ENCODE measurements at places on chromosomes 11 and 22.

DNA sequence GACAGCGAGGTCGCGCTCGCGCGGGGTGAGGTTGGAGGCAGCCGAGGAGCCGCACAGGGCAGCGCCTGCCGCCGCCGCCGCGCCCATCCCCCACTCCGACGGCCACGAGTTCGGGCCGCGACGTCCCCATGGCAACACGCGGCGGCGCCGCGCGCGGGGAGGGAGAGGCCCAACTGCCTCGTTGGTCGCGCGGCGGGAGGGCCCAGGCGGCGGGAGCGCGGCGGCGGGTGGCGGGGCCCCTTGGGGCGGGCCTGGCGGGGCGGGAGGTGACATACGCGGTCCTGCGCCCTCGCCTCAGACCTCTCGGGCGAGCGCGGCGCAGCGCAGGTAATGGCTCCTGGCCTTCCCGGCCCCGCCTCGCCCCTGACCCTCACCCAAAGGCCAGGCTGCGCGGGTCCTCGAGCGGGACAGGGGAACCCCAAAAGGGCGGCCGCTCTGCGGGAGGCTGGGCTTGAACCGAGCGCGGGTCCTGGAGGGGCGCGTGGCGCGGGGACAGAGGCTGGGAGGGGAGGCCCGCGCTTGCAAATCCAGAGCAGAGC, at the start of gene DEUP1:
TSS of gene DEUP1 (plus strand) at position 297 of the 539 bp plus-strand sequence. CDS start 1,518 bp downstream, outside the sequence.
- DNase-seq: no peak

GRCh38 chr22:21714786-21715185, 20.8 kb downstream of the YPEL1 start:
- no peak for DNase-seq

DNA sequence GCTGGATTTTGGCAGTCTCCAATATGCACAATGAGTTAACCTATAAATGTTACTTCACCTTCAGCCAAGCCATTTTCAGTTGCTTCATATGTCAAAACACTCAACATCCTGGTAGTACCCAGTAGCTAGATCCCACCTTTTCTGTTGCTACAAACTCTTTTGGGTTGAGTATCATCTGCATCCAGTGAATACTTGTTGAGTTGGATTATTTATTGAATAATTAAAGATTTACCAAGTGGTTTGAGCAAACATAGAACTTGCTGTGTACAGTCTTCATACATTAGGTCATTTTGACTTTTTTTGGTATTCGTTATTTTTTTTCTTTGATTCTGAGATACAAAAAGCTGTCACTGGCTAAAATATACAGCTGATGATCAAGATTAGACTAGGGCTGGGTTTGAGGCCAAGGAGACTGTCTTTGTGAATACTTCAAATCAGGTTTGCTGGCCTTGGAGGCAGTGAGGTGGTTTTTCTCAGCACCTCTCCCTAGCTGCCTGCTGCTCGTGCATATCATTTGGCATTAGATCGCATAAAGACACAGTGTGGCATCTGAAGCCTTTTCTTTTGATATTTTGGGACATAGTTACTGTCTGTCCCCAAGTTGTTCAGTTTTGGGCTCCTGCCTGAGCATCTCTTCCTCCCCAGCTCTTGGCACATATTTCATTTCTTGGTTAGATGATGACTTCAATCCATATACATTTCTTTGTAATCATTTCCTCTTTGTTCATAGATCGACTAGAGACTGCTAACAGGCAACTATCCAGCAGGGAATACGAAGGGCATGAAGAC, 62.8 kb downstream of the AMOTL1 start:
- no peak for DNase-seq

- DNase-seq: no peak
These were observed 304.1 kb upstream of the PITPNB start for GRCh38 chr22:28222976-28223745.

- DNase-seq: no peak
These were observed 7.8 kb upstream of the TMPRSS13 start for GRCh38 chr11:117936973-117937372.

DNA sequence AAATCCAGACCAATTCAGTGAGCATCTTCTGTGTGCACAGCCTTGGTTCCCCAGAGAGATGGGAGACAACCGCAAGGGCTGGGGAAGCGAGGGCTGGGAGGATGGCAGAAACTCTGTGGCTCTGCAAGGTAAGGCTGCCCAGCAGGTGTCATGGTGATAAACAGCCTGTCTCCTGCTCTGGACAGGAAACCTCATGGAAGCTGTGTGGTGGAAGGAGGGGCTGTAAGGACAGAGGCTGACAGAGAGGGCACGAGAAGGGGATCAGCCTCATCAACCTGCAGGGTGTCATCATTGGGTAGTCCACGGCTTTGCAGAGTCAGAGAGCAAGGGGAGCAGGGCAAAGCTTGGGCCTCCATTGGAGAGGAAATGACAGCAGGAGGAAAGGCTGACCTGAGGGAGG, 138.4 kb upstream of the CADM1 start:
- DNase-seq: no peak

DNA sequence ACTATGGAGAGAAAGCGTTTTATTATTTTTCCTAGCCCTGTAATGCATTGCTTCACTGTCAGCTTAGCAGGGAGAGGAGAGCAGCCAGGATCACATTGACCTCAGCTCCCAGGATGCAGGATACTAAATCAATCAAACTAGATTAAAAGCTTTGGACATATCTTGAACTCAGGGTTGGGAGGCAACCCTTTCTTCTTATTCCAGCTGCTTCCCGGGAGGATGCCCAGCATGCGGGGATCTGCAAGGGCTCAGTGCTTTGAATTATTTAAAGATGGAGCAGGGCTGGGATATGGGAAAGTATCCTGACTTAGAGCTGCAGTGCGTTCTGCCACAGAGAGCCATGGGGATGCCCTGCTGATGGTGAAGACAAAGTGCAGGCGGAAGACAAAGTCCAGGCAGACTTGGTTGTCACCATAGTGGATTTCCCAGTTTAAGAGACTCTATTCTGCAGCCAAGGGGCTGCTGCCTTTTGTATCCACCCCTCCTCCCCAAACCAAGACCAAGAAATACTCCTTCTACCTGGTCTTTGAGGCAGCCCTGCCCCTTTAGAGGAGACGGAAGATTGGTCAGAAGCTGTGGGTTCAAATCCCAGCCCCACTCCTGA, 1035.0 kb downstream of the TBC1D22A start:
- DNase-seq: no peak

- no peak for DNase-seq
These were observed 40.2 kb downstream of the LRP5 start for GRCh38 chr11:68352591-68352990.

DNA sequence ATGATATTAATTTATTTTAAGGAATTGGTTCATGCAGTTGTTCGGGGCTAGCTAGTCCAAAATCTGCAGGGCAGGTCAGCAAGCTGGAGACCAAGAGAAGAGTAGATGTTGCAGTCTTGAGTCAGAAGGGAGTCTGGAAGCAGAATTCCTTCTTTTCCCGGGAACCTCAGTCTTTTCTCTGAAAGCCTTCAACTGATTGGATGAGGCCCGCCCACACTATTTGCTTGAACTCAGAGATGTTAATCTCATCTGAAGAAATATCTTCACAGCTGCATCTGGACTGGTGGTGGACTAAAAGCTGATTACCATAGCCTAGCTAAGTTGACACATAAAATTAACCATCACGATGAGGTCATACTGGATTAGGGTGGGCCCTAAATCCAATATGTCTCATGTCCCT, 122.2 kb downstream of the COMMD9 start:
- DNase-seq: no peak

DNA sequence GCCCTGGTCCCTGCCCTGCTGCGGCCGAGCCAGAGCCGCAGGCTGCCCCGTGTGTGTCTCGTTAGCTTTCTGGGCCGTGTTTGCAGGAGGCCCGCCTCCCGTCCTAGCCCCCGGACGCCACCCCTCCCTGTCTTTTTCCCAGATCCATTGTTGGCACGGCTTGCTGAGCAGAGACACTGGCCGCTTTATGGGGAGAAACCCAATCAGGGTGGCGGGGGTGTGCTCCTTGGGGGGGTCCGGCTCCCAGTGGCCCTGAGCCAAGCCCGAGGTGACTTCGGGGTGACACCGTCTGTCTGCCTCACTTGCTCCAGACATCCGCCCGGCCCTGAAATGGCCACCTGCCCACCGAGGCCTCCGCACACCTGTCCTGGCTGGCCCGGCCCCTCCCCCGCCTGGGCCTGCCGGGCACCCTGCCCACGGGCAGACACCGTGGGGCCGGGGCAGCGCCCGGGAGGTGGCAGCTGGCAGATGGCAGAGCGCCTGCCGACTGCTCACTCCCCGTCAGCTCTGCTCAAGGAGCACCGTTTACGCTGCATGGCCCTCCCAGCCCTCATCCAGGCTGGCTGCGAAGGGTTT, 43.1 kb upstream of the PPARA start:
- DNase-seq: no peak

- peak; percentile 73 for DNase-seq
These were observed 3.5 kb downstream of the LARGE2 start for GRCh38 chr11:45926001-45926401.

GRCh38 chr11:128884703-128885338, 6.3 kb upstream of the KCNJ5 start:
- peak; percentile 32 for DNase-seq

GRCh38 chr22:35947794-35948425, 80.7 kb downstream of the RBFOX2 start:
- DNase-seq: no peak

- DNase-seq: no peak
These were observed 100.8 kb downstream of the EHF start for GRCh38 chr11:34721646-34722045.

DNA sequence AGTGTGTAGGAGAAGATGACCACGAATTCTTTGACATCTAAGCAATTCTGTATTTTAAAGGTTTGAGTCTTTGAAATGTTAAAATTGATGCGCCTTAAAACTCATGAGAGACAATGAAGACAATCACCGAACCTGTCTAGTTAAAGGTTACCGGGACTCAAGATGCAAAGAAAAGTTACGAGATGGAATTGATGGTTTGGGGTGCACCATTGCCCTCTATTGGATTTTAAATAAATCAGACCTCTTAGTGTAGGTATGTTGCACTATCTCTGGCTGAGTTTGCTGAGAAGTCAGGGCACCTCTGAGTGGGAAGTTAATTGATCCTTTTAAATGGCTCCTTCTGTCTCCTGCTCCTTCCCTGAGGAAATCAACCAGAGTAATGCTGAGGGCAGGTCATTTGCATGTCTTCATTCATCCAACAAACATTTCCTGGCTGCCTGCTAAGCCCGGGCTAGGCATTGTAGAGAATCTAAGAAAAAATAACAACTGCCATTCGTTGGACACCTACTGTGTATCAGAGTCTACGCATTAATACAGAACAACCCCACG, 19.4 kb upstream of the TMA7B start:
- DNase-seq: no peak

DNA sequence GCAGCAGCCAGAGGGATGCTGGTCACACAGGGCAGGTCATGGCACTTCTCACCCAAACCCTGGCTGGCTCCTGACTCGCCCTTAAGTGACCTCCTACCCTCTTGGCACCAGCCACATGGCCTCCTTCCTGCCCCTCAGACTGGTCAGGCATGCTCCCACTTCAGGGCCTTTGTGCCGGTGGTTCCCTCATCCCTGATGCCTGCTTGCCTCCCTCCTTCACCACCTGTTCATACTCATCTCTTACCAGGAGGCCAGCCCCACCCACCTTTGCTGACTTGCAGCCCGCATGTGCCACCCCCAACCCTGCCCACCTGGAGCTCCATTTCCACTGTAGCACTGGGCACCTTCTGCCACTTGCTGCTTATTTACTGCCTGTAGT, 20.1 kb downstream of the GNAZ start:
- DNase-seq: no peak

All from SK-N-DZ (cell line).